ENCODE measurements at places on chromosomes 13 and 19. TPM values are rescaled to one million over a fixed set of nuclear protein-coding genes. Genes with fewer than 3 reads are reported as not detected.

GRCh38 chr19:14118165-14119051, 846 bp upstream of the PRKACA start:
- H3K27me3 ChIP-seq = no peaks in the 10 kb centered on the region
- DNase-seq = peak; percentile 68
- H3K36me3 ChIP-seq = no peaks in the 10 kb centered on the region
- peak overlapping the region; percentile 85 for H3K27ac ChIP-seq
- H3K4me3 ChIP-seq = peak overlapping the region; percentile 42

DNA sequence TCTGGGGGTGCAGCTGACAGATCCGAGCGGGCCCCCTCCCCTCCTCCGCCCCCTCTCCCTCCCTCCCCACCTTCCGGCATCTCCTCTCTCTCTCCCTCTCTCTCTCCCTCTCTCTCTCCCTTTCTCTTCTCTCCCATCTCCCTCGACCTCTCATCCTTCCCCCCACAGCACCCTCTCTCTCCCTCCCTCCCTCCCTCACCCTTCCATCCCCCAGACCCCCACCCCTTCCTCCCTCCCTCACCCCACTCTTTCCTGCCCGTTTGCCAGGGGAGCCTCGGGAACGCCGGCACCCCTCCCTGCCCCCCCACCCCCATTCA, 666 bp downstream of the CELF5 start:
- DNase-seq = no peak
- H3K4me1 ChIP-seq = no peaks in the 10 kb centered on the region
- H3K36me3 ChIP-seq = no peaks in the 10 kb centered on the region

DNA sequence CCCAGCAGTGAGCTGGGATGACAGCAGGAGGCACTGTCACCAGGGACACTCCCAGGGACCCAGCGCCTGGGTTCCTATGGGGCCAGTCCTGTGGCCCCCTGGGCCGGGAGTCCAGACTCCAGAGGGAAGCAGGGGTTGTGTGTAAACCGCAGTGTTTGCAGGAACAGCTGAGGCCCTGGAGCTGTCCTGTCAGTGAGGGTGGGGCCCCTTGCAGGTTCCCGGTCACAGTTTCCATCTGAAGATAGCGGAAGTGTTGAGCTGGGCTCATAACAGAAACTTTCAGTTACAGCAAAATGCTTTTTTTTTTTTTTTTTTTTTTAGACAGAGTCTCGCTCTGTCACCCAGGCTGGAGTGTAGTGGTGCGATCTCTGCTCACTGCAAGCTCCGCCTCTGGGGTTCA, 17.7 kb upstream of the CSNK1G2 start:
- H3K4me1 ChIP-seq = peaks cover 6% of the 10 kb centered on the region
- H3K27me3 ChIP-seq = no peaks in the 10 kb centered on the region

GRCh38 chr19:4053423-4054324, 13.0 kb downstream of the ZBTB7A start:
- no peaks in the 10 kb centered on the region for H3K27me3 ChIP-seq
- H3K4me3 ChIP-seq = no peak overlapping the region
- H3K4me1 ChIP-seq = peaks cover 14% of the 10 kb centered on the region
- H3K36me3 ChIP-seq = peaks cover 16% of the 10 kb centered on the region
- no peak overlapping the region for H3K27ac ChIP-seq

Gene NUCB1
- 93.3 TPM for total RNA-seq

Gene OSCAR
- 0.22 TPM for total RNA-seq

GRCh38 chr19:27733551-27734266, 1479.2 kb downstream of the UQCRFS1 start:
- no peak for DNase-seq
- no peaks in the 10 kb centered on the region for H3K4me1 ChIP-seq
- no peak overlapping the region for H3K4me3 ChIP-seq
- no peak overlapping the region for H3K27ac ChIP-seq
- H3K27me3 ChIP-seq = no peaks in the 10 kb centered on the region
- no peaks in the 10 kb centered on the region for H3K36me3 ChIP-seq

Gene FFAR2
- total RNA-seq = not detected

Gene LGALS14
- not detected for total RNA-seq

GRCh38 chr19:17183858-17184321, 31.3 kb upstream of the USE1 start:
- H3K36me3 ChIP-seq = peaks cover 28% of the 10 kb centered on the region
- H3K4me3 ChIP-seq = peak overlapping the region; percentile 70
- H3K4me1 ChIP-seq = peaks cover 21% of the 10 kb centered on the region
- DNase-seq = no peak

- no peak for DNase-seq
- no peaks in the 10 kb centered on the region for H3K36me3 ChIP-seq
- H3K27me3 ChIP-seq = no peaks in the 10 kb centered on the region
- H3K4me3 ChIP-seq = no peak overlapping the region
- no peaks in the 10 kb centered on the region for H3K4me1 ChIP-seq
- no peak overlapping the region for H3K27ac ChIP-seq
Observed at GRCh38 chr13:54196684-54197083, 1168.1 kb downstream of the OLFM4 start.

DNA sequence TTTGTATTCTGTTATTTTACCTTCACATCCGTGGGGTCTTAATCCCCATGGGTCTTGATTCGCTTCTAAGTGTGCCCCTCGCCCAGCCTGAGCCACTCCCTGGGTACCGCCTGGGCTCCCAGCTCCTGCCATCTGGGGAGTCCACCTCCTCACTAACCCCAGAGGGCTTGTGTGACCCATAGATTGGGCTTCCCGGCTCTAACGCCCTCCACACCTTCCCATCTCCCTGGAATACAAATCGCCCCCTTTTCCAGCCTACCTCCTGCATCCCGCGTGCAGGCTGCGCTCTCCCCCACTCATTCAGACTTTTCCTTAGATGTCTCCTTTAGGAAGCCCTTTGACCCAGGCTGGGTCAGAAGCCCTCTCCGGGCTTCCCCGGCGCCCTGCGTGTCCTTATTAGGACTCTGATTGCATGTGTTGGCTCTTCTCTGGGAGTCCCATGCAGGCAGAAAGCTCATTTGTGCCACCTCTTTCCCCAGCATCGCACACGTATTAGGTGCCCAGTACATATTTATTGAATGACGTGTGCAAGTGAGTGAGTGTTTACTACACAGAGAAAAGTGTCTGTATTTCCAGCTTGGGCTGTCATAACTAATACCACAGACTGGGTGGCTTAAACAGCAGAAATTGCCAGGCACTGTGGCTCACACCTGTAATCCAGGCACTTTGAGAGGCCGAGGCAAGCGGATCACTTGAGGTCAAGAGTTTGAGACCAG, 757 bp downstream of the CCDC124 start:
- H3K27ac ChIP-seq = peak overlapping the region; percentile 82
- no peaks in the 10 kb centered on the region for H3K27me3 ChIP-seq
- peak overlapping the region; percentile 83 for H3K4me3 ChIP-seq
- no peaks in the 10 kb centered on the region for H3K36me3 ChIP-seq
- peaks cover 14% of the 10 kb centered on the region for H3K4me1 ChIP-seq

DNA sequence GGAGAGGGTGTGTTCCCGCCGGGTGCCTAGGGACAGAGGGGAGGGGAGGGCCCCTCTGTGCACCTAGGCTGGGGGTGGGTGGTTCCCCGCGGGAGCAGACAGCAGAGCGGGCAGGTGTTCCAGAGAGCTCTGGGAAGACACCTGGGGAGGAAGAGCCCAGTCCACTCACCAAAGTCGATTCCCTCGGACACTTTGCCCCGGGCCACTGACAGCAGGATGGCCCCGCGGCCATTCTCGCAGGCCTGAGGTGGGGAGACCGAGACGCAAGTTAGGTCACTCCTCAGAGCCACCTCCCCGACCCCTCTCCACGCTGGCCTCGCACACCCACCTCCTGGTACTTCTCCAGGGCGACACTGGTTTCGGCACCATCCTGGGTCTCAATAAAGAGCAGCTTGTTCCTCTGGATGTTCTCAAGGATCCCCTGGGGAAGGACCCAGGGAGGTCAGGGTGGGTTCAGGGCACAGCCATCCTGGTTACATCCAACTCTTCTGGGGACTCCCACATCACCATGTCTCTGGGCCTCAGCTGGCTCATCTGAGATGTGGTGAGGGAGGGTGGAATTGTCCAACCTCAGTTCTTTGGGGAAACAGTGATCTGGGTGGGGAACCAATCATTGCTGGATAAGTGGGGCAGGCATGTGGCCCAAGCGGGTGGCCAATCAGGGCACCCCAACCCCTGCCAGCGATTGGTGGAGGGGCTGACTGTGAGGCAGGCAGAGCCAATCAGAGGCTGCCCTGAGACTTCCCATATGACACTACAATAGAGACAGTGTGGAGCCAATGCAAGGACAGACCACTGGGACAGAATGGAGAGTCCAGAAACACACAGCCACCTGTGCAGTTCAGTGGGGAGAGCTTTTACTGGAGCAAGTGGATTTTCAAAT, 12.6 kb downstream of the KLC3 start:
- DNase-seq = no peak
- no peaks in the 10 kb centered on the region for H3K36me3 ChIP-seq
- no peak overlapping the region for H3K27ac ChIP-seq

All from CD8-positive, alpha-beta memory T cell (primary cell).